Muscle of leg (tissue), 16 donors: ENCODE measurements at places on chromosomes 11 and 22.

GRCh38 chr11:101470881-101471520, 112.8 kb downstream of the TRPC6 start:
- peak; percentile 14 for DNase-seq

DNA sequence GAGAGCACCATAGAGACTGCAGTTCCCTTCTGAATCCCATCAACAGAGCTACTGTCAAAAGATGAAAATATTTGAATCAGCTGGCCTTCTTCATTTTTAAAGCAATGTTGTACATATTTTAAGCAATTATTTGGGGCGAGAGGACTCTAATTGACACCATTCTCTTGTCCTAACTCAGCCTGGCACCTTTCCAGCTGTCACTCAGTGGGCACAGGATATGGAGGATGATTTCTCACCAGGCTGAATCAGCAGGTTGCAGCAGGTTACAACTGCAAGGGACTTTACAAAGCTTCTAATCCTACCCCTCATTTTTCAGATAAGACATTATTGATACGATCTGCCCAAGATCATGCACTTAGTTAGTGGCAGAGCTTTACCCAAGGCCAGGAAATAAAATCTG, 11.9 kb upstream of the WT1 start:
- no peak for DNase-seq

GRCh38 chr11:125944350-125945010, 1.4 kb upstream of the VSIG10L2 start:
- no peak for DNase-seq

GRCh38 chr22:37819105-37819433, 4.1 kb upstream of the GALR3 start:
- DNase-seq, result no peak

DNA sequence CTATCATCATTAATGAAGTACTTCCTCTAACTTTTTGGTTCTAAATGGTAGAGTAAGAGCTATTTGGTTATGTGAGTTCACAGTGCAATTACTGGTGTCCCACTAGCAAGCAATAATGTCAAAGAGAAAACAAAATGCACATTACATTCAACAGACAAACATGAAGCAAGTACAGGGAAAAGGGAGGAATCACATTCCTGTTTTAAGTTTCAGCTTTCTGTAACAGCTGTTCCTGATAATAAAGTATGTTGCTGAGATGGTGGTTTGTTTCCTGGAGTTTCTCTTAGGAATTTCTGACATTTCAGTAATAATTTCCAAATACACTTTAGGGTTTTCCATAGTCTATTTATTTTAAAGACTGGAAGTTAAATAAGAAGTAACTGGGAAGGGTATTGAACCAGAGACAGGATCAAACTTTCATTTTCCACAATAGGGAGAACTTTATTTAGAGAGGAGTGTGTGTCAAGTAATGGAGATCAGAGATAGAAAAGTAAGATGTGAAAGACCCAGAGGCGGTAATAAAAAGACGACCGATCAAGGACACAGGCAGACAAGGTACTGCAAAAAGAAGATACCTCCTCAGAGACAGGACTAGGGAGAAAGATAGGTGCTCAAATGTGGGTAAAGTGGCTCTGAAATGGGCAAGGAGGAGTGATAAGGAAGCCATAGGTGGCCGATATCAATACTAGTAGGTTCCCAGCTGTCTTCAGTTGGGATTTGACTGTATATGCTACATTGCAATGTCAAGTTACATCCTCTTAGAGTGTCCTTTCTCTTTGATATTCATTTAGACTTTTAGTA, 20.8 kb upstream of the CLNS1A start:
- peak; percentile 38 for DNase-seq

DNA sequence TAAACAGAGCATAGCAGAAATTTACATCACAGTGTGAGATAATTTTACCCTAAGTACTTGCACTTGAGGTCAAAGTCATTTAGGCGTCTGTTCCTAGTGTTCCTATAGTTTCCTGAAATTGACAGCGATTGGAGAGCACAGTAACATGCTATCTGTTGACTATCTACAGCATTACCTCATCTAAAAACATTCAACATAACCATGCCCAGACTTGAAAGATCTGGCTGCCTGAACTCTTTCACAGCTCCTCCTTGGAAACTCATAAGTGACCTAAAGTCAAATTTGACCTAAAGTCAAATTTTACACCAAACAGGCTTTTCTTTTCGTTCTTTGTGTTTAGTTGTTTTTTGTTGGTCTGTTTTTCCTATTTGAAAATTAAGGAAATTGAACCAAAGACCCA, 233.8 kb upstream of the UBASH3B start:
- peak; percentile 22 for DNase-seq

DNA sequence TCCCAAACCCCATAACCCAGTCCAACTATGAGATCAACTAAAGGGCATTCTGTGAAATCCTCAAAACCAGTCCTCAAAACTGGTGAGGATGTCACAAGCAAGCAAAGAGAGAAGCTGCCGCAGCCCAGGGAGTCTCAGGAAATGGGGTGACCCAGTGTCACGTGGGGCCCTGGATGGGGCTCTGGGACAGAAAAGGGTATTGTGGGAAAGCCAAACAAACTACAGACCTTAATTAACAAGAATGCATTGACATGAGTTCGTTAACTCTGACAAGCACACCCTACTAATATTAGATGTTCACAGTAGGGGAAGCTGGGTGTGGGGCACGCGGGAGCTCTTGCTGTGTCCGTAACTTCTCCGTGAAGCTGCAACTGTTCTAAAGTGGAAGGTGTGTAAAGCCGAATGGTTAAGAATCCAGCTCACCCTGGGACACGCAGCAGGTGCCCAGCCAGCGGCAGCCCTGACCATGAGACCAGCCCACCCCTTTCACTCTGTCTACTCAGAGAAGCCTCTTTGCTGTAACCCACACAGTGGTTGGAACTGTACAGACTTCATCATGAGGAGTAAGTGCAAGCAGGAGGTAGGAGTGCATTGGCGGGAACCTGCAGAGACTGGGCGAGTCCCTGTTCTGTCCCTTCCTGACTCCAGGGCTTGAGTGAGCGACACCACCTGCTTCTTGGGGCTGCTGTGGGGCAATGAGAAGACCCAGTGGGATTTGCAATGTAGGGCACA, 17.9 kb downstream of the LINC01488 start:
- DNase-seq, result no peak
